Neural crest cell (in vitro differentiated cells): ENCODE measurements at places on chromosomes 13 and 19.

DNA sequence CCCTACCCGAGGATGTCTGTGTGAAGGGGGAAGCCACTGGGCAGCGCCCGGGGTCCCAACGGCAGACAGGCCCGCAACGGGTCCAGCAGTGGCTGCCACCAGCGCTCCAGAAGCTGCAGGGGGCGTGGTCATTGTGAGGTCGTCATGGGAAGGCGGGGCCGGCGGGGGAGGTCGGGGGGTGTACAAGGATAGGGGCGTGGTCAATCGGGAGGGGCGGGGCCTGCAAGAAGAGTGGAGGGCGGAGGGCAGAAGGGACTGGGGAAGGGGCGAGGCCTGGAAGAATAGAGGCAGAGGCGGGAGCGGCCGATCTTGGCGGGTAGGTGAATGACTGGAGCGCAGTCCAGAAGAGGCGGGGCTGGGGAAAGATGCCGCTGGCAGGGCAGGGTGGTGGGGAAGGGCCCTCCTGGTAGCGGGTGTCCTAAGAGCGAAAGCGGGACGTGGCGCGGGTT lies 4.4 kb downstream of the FUZ start:
- H3K27ac ChIP-seq = peak overlapping the region; percentile 87
- DNase-seq = peak; percentile 98
- peak overlapping the region; percentile 98 for H3K4me3 ChIP-seq
- H3K4me1 ChIP-seq = peaks cover 37% of the 10 kb centered on the region

DNA sequence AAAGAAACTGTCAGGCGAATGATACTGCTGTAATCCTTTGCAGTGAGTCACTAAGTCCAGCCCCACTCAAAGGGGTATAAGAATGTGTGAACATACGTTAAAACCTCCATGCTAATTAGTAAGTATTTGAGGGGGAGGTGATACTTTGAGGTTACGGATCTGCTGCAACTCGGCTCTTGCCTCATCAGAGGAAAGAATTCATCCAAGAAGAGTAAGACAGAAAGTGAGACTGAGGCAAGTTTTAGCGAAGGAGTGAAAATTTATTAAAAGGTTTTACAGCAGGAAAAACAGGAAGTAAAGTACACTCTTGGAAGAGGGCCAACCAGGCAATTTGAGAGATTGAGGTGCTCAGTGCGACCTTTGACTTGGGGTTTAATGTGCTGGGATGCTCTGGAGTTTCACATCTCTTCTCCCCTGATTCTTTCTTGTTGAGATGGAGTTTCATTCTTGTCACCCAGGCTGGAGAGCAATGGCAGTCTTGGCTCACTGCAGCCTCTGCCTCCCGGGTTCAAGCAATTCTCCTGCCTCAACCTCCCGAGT lies 9.8 kb downstream of the CLEC4M start:
- no peaks in the 10 kb centered on the region for H3K4me1 ChIP-seq
- no peaks in the 10 kb centered on the region for H3K36me3 ChIP-seq
- no peak overlapping the region for H3K4me3 ChIP-seq
- no peak overlapping the region for H3K27ac ChIP-seq

DNA sequence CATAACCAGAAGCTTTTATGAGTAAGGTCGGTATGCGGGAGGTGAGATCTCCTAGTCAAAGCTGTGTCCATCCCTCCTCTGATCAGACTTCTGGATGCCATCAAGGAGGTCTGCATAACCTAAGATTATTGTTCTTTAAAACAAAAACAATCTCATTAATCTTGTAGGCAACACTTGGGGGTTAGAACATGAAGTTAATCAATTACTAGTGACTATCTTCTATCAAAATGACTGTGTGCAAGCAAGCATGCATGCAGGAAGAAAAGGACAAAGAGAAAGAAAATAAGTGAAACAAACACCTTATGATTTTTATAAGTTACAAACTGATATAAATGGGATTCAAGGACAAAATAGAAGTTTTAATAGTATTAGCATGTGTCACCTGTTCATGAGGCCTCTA lies 2435.9 kb upstream of the PCDH20 start:
- no peak overlapping the region for H3K4me3 ChIP-seq
- no peaks in the 10 kb centered on the region for H3K36me3 ChIP-seq
- H3K27me3 ChIP-seq = no peaks in the 10 kb centered on the region
- no peak overlapping the region for H3K27ac ChIP-seq
- no peaks in the 10 kb centered on the region for H3K4me1 ChIP-seq

- no peaks in the 10 kb centered on the region for H3K36me3 ChIP-seq
- peaks cover 24% of the 10 kb centered on the region for H3K27me3 ChIP-seq
- H3K4me3 ChIP-seq = no peak overlapping the region
- H3K27ac ChIP-seq = no peak overlapping the region
These were observed 25.9 kb upstream of the SPACA7 start for GRCh38 chr13:112350300-112350699.

GRCh38 chr13:77521194-77521593 lies 14.3 kb upstream of the SCEL start:
- no peak overlapping the region for H3K4me3 ChIP-seq
- no peaks in the 10 kb centered on the region for H3K4me1 ChIP-seq
- H3K27ac ChIP-seq = no peak overlapping the region
- no peaks in the 10 kb centered on the region for H3K36me3 ChIP-seq

GRCh38 chr13:26412263-26412662 lies 145.2 kb upstream of the WASF3 start:
- H3K27me3 ChIP-seq = no peaks in the 10 kb centered on the region
- peaks cover 13% of the 10 kb centered on the region for H3K36me3 ChIP-seq
- H3K4me1 ChIP-seq = peaks cover 7% of the 10 kb centered on the region
- DNase-seq = no peak
- peak overlapping the region; percentile 45 for H3K27ac ChIP-seq

- no peak overlapping the region for H3K4me3 ChIP-seq
- H3K36me3 ChIP-seq = peaks cover 4% of the 10 kb centered on the region
- no peak for DNase-seq
- no peaks in the 10 kb centered on the region for H3K27me3 ChIP-seq
- no peak overlapping the region for H3K27ac ChIP-seq
These were observed 121.7 kb downstream of the ZNF429 start for GRCh38 chr19:21626924-21627697.

- no peaks in the 10 kb centered on the region for H3K27me3 ChIP-seq
- no peak overlapping the region for H3K27ac ChIP-seq
- H3K4me1 ChIP-seq = no peaks in the 10 kb centered on the region
- DNase-seq = no peak
- H3K36me3 ChIP-seq = peaks cover 14% of the 10 kb centered on the region
These were observed 27.3 kb downstream of the CHAF1A start for GRCh38 chr19:4429771-4430171.

DNA sequence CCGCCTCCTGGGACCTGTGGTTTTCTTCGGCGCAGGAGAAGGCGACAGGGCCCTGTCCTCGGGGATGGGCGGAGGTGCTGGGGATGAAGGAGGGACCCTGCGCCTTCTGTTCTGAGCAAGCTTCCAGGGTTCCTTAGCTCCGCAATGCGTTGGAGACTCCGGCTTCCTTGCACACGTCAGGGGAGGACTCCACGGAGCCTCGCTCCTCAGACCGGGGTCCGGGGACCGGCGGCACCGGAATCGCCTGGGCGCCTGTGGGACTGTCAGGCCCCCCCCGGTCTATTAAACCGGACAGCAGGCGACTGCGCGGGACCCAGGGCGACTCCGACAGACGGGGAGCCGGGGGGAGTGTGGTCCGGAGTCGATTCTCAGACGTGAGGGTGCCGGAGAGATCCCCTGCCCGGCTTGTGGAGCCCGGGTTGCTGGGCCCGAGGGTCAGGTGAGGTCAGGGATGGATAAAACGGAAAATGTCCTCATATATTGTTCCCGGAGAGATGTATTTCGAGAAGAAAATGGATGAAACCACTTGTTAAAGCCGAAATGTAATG lies 227.4 kb downstream of the TEX29 start:
- no peak overlapping the region for H3K27ac ChIP-seq
- peaks cover 4% of the 10 kb centered on the region for H3K36me3 ChIP-seq
- no peaks in the 10 kb centered on the region for H3K4me1 ChIP-seq
- no peak for DNase-seq
- H3K27me3 ChIP-seq = peaks cover 7% of the 10 kb centered on the region

GRCh38 chr19:35083691-35084508 lies 31.7 kb upstream of the FXYD3 start:
- peak overlapping the region; percentile 93 for H3K27ac ChIP-seq
- no peaks in the 10 kb centered on the region for H3K36me3 ChIP-seq

DNA sequence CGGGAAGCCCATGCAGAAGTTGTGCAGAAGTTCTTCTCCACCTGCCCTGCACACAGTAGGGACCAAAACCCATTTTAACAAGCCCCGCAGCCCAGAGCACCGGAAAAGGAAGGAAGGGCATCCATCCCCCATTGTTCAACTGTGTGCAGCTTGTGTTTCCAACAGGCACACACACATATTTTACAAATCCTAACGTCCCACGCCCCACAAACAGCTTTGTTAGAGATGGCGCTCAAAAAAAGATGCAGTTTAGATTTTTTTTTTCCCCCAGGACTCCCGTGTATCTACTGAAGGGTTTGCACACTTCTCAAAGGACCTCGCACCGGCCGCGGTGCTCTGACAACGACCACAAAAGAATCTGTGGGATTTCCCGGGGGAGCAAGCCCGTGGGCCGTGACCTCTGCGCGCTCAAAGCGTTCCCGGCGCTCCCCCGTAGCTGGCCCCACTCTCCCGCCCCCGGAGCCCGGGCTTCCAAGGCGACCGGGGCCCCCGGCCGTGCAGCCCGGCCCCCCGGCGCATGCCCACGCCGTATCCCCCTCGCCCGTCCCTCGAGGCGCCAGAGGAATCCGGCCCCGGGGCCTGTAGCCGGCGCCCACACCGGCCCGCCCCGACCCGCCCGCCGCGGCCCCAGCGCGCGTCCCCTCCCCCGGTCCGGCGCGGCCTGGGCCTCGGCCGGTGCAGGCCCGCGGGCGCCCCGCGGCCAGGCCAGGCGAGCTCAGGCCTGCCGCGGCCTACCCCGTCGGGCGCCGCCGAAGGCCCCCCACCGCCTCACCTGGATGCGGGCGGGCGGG lies 523 bp downstream of the ELAVL1 start:
- peaks cover 2% of the 10 kb centered on the region for H3K36me3 ChIP-seq
- H3K4me3 ChIP-seq = peak overlapping the region; percentile 95
- DNase-seq = peak; percentile 9
- no peaks in the 10 kb centered on the region for H3K27me3 ChIP-seq
- H3K4me1 ChIP-seq = peaks cover 40% of the 10 kb centered on the region

- peaks cover 21% of the 10 kb centered on the region for H3K27me3 ChIP-seq
- H3K36me3 ChIP-seq = no peaks in the 10 kb centered on the region
- no peak for DNase-seq
- H3K27ac ChIP-seq = no peak overlapping the region
These were observed 26.4 kb upstream of the IGFL1 start for GRCh38 chr19:46202872-46203860.

DNA sequence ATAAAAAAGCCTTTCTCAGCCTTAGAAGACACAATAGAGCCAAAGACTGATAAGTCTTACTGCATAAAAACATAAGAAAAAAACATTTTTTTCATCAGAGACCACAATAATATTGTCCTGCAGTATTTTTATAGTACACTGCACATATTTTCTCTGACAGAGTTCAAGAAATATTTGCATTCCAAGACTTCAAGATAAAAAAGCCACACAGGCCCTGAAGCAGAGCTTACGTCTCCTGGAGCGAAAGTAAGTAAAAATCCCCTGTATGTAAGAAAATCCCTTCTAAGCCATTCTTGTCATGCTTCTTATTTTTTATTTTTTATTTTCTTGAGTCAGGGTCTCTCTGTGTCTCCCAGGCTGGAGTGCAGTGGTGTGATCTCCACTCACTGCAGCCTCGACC lies 755.9 kb downstream of the LIG4 start:
- no peak overlapping the region for H3K27ac ChIP-seq
- H3K36me3 ChIP-seq = no peaks in the 10 kb centered on the region
- peaks cover 6% of the 10 kb centered on the region for H3K4me1 ChIP-seq
- no peaks in the 10 kb centered on the region for H3K27me3 ChIP-seq

DNA sequence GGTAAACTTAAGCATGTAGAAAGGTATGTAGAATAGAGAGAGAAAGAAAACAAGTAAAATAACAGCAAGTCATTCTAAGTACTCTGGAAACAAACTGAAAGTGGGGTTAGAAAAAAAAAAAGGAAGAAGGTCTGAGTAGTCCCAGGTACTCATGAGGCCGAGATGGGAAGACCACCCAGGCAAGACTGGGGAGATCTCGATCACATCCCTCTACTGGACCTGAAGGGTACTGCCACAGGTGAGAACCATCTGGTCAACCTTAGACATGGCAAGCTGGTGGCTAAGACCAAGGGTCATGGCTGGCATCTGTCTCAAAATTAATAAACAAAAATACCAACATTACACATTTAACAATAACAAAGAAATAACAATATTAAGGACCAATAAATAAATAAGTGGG lies 36.3 kb upstream of the ZNF724 start:
- H3K4me1 ChIP-seq = no peaks in the 10 kb centered on the region
- no peaks in the 10 kb centered on the region for H3K27me3 ChIP-seq
- DNase-seq = no peak
- H3K27ac ChIP-seq = no peak overlapping the region
- no peak overlapping the region for H3K4me3 ChIP-seq

DNA sequence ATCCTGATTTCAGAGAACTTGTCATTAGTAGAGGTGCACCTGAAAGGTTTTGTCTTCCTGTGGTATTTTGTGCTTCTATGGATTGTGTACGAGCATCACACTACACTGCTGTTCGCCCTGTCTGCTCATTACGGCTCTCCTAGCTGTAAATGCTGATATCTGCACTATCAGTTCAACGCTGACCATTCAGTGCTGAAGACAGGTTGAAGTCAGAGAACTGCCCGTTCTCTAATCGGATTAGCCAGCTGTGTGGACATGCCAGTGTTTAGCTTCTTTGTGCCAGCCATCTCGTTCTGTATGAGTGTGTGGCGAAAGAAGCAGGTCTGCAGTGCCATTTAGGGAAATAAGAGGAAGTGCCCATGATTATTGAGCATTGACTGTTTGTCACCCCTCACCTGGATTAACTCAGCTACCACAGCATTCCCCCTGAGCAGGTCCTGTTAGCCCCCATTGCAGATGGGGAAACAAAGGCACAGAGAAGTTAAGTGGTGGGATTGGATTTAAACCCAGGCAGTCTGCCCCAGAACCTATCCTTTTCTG lies 21.6 kb upstream of the C1QTNF9 start:
- H3K27me3 ChIP-seq = no peaks in the 10 kb centered on the region
- peaks cover 12% of the 10 kb centered on the region for H3K36me3 ChIP-seq
- no peak overlapping the region for H3K27ac ChIP-seq
- H3K4me1 ChIP-seq = peaks cover under 1% of the 10 kb centered on the region
- DNase-seq = no peak
- no peak overlapping the region for H3K4me3 ChIP-seq

DNA sequence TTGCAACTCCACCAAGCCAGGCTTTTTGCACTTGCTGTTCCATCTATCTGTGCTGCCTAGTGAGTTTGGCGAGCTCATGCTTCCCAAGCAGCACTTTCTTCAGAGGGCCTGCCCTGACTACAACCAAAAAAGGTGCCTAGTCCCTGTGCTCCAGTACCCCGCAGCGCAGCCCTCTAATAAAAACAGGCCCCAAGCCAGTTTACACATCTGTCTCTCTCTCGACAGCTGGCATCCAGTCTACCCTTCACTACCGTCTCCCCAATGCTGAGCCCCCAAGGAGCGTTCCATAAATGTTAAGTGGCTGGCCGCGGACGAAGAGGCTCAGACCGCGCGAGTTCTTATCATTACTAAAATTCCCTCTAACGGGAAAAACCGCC lies 512 bp downstream of the MED4 start:
- peak overlapping the region; percentile 98 for H3K4me3 ChIP-seq
- no peaks in the 10 kb centered on the region for H3K27me3 ChIP-seq
- DNase-seq = no peak
- peaks cover 2% of the 10 kb centered on the region for H3K36me3 ChIP-seq
- peaks cover 27% of the 10 kb centered on the region for H3K4me1 ChIP-seq

GRCh38 chr13:92896842-92897241 lies 329.8 kb upstream of the GPC6 start:
- no peaks in the 10 kb centered on the region for H3K36me3 ChIP-seq
- H3K4me1 ChIP-seq = no peaks in the 10 kb centered on the region
- H3K27me3 ChIP-seq = no peaks in the 10 kb centered on the region
- H3K4me3 ChIP-seq = no peak overlapping the region
